PC-3 (cell line): ENCODE measurements at places on chromosomes 2 and 18.

- H3K27ac ChIP-seq, result no peak overlapping the region
- H3K27me3 ChIP-seq, result no peaks in the 10 kb centered on the region
- H3K4me3 ChIP-seq, result no peak overlapping the region
- no peaks in the 10 kb centered on the region for H3K36me3 ChIP-seq
- H3K4me1 ChIP-seq, result no peaks in the 10 kb centered on the region
- no peak for DNase-seq
Measured at GRCh38 chr2:112153501-112153900, 15.3 kb downstream of the FBLN7 start.

- H3K4me3 ChIP-seq, result no peak overlapping the region
- H3K27me3 ChIP-seq, result peaks cover 87% of the 10 kb centered on the region
- H3K27ac ChIP-seq, result no peak overlapping the region
- DNase-seq, result no peak
- H3K4me1 ChIP-seq, result no peaks in the 10 kb centered on the region
Measured at GRCh38 chr18:11572201-11572600, 37.2 kb upstream of the SLC35G4 start.

- no peak overlapping the region for H3K27ac ChIP-seq
- no peak overlapping the region for H3K4me3 ChIP-seq
- no peak for DNase-seq
- H3K36me3 ChIP-seq, result no peaks in the 10 kb centered on the region
- H3K4me1 ChIP-seq, result peaks cover 9% of the 10 kb centered on the region
Measured at GRCh38 chr2:1052771-1053191, 102.1 kb downstream of the SNTG2 start.

DNA sequence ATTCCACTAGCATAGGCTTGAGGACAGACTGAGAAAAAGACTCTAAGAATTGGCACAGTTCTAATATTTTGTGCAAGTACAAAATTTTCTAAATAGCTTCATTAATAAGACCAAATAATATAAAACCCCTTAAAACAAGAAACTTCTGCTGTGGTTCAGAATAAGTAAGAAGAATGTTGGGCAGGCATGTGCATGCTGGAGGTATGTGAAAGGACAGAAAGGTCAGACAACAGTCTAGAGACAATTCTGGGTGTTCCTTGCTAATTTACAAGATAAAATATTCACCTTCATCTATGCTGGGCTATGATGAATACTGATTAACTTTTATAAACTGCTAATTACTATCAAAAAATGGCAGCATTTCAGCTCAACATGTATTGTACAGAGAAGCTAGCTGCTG is 14.9 kb downstream of the CEBPZOS start:
- no peak overlapping the region for H3K4me3 ChIP-seq
- H3K27ac ChIP-seq, result no peak overlapping the region
- H3K4me1 ChIP-seq, result no peaks in the 10 kb centered on the region
- peaks cover 91% of the 10 kb centered on the region for H3K36me3 ChIP-seq
- no peak for DNase-seq

DNA sequence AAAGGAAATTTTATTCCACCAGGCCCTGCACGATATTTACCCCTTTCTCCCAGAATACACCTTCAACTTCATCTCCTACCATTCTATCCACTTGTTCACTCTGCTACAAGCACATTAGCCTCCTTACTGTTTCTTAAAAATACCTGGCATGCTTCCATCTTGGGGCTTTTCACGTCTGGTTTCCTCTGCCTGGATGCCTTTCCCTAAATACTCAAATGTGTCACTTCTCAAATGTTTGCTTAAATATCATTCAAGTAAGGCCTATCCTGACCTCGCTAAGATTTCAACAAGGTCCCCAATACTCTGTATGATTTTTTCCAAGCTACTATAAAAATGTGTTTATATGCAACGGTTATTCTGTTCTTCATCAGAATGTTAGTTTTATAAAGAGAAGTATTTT is 433.0 kb upstream of the CHAC2 start:
- peaks cover 12% of the 10 kb centered on the region for H3K4me1 ChIP-seq
- peak; percentile 70 for DNase-seq
- peak overlapping the region; percentile 36; the same call in 1 of the 2 replicates for H3K27ac ChIP-seq
- no peaks in the 10 kb centered on the region for H3K27me3 ChIP-seq
- H3K4me3 ChIP-seq, result no peak overlapping the region

DNA sequence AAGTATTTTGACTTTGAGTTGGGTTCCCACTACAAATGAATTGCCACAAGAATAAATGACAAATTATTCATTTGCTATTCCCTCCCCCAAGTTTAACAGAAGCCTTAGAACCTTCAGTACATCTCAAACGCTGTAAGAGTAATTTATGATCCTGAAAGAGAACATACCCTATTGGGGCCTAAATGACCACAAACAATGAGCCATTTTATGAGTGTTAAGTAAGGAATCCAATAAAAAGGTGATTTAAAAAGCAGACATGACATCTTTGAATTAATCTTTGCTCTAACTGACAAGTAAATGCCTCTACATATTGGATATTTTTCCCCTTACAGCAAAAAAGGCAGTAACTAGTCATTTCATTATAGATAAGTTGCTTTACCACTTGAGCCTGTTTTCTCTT is 136.9 kb downstream of the NRXN1 start:
- no peaks in the 10 kb centered on the region for H3K36me3 ChIP-seq
- no peaks in the 10 kb centered on the region for H3K27me3 ChIP-seq
- no peaks in the 10 kb centered on the region for H3K4me1 ChIP-seq
- no peak overlapping the region for H3K4me3 ChIP-seq
- peak; percentile 33 for DNase-seq
- H3K27ac ChIP-seq, result no peak overlapping the region

- H3K4me3 ChIP-seq, result no peak overlapping the region
- 0 out of 2 replicates have a peak, but pooled peaks cover 3% of the 10 kb centered on the region for H3K4me1 ChIP-seq
- H3K27me3 ChIP-seq, result no peaks in the 10 kb centered on the region
Measured at GRCh38 chr2:223674998-223675609, 72.9 kb upstream of the SCG2 start.

DNA sequence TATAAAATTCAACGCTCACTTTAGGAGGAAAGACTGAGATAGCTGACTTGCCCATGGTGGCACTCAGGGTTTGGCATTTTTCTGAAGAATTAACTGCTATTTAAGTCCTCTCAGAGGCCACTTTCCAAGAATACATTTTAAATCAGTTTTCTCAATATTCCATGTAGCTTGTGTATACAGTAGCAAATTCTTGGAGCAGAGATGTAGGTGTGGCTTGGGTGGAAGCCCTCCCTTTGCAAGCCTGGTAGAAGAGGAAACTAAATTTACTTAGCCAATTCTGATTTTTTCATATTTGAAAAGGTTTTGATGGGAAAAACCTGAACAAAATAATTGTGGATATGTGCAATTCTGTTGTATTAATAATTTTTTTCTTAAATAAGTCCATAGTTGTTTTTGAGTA is 14.0 kb upstream of the ITGAV start:
- peak overlapping the region; percentile 13 for H3K27ac ChIP-seq
- H3K4me3 ChIP-seq, result no peak overlapping the region
- DNase-seq, result no peak
- no peaks in the 10 kb centered on the region for H3K36me3 ChIP-seq
- H3K27me3 ChIP-seq, result no peaks in the 10 kb centered on the region

GRCh38 chr2:233059797-233060500 is at the start of gene INPP5D:
INPP5D (plus strand) TSS chr2:233060342; CDS start chr2:233060479, 137 bp downstream.
- H3K27me3 ChIP-seq, result no peaks in the 10 kb centered on the region
- H3K27ac ChIP-seq, result no peak within 1 kb of the TSS
